NCI-H510A treated with DMSO at 0.1 percent for 48 hours (cell line): ENCODE measurements at places on chromosomes 12 and 14.

DNA sequence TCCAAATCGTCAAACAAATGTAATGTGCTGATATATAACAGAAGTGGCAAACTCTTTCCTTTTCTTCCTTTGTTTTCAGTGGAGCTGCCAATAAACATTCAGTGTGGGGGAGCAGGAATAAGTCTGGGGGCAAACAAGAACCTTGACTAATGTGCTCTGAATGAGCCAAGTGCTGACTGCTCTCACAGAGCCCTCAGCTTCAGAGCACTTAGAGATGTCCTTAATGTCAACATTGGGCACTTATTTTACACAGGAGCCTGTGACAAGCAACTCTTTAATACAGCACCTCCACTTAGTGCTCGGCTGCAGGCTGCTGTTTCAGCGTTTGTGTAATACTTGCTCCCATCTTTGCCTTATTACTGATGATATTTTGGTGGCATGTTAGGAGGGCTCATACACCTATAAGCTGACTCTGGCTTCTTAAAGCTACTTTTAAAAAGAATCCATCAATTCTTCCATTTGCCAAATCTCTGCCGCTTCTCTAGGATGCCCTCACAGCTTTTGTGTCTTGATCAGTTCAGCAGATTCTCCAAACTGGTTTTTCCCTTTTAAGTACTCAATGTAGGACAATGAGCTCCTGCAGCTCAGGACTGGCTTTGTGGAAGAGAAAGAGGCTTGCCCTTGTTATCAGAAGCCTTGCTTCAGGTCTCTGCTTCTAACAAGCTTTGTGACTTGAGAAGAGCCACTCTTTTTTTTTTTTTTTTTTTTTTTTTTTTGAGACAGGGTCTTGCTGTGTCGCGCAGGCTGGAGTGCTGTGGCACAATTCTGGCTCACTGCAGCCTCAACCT lies 206.6 kb downstream of the MON2 start:
- DNase-seq: no peak

DNA sequence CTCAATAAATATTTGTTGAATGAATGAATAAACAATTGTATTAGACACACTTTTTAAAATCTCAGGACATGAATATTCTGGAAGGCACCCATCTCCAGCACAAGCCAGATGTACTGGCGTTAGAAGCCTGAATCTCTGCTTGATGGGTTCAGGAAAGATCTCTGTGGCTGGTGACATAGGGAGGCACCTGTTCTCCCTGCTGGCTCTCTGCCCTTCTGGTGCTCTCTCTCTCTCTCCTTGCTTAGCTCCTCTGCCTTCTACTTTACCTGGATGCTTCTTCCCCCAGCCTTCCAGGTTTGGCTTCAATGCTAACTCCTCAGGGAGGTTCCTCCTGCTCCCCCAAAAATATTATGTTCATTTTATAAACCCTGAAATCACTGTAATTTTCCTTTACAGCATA lies 1.5 kb downstream of the CYP46A1 start:
- DNase-seq: no peak

GRCh38 chr14:88204221-88204620 lies 118.8 kb downstream of the KCNK10 start:
- no peak for DNase-seq

GRCh38 chr14:51024377-51024776 lies 70.5 kb downstream of the TRIM9 start:
- DNase-seq: no peak

- no peak for DNase-seq
Observed at GRCh38 chr12:108572166-108572790, 9.9 kb downstream of the ISCU start.

- DNase-seq: no peak
Observed at GRCh38 chr14:23704890-23705289, 68.7 kb downstream of the DHRS2 start.

DNA sequence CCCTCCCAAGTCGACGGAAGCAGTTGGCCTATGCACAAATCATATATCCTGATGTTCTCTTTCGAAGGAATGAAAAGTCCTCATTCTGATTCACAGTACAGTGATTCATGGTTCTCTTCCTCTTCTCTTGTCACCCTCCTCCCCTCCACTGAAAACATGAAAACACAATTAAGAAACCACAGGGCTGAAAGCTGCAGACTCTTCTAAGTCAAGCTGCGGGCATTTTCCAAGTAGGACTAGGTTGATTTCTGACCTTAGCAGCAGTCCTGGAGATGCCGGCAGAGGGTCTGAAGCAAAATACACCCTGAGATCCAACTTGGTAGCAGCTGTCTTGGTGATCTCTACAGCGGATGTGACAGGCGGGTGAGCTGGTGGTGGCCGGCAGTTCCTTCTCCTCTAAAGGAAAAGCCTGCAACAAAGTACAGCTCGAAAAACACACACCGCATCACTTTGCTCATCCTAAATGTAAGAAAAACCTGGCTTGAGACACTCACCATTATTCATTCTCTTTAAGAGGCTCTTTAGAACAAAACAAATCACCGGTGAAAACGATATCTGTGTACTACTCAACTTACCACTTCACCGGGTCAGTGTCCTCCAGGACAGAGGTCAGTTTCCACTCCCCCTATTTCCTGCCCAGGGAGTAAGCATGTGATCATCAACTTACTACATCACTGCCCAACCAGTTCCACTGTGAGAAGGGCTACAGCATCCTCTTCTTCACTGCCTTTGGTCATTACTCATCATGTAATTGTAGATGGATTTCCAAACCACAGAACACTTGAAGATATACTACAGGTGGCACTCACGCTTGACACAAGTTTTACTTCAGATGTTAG lies 6.0 kb downstream of the TMCC3 start:
- peak; percentile 62 for DNase-seq

DNA sequence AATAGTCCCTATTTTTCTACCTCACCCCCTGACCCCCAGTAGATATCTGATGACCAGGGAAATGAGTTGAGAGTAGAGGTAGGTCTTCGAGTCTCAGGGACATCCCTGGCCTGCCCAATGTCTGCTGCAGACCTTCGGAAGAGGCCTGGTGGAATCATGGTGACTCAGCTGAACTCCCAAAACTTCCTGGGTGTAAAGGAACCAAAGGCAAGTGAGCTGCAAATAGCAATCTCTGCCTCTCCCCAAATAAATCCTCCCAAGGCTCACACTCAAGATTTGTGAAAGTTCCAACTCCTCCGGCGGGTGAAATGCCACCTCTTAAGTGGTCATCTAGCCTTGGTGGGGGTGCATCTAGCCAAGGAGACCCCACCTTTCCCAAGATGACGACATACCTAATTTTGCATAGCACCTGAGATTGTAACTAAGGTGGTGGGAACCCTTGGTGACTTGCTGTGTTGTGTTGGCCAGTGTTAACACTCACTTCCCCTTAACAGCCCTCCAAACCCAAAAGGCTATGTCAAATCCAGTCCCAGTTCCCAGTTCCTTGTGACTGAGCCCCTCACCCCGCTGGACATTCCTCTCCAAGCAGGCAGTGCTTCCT lies 6.3 kb downstream of the ZFP36L1 start:
- no peak for DNase-seq

- no peak for DNase-seq
Observed at GRCh38 chr12:53201177-53201541, 5.9 kb downstream of the ITGB7 start.

DNA sequence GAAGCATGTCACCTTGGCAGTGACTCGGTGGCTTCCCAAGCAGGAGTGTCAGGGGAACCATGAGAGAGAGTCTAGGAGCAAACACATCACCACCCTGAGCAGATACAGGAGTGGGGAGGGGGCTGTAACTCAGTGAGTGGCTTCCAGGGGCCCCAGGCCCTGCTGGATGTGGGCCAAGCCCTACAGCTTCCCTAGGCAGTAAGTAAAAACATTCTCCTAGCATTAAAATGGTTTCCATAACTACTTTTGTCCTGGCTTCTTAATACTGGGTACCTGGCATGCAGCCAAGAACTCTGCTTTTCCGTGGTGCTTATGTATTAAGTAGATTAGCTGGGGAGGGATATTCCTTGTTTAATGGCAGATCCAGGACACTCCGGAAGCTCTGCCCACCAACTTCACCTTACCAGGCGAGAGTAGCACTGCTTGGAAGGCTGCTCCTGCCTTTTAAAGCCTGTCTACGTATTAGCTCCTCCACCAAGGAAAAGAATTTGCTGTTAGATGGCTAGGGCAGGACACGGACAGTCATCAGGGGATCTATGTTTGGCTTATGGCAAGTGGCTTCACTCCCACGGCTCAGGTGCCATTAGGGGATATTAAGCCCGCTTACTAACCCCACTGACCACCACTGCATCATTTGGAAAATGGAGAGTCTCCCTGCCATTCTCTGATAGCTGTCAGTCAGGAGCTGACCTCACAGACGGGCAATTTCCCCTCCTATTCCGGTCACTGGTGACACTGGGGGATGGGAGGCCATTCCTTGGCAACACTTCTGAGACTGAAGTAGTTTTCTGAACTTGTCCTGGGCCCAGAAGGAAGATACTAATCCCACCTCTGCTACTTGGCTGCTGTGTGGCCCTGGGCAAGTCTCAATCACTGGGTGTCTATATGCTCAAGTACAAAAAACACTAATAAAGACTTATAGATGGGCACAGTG lies 22.8 kb downstream of the OTUB2 start:
- DNase-seq: no peak

GRCh38 chr12:117388951-117389446 lies 27.6 kb upstream of the NOS1 start:
- no peak for DNase-seq
